AG04449 (cell line): ENCODE measurements at places on chromosomes 11 and 22.

DNA sequence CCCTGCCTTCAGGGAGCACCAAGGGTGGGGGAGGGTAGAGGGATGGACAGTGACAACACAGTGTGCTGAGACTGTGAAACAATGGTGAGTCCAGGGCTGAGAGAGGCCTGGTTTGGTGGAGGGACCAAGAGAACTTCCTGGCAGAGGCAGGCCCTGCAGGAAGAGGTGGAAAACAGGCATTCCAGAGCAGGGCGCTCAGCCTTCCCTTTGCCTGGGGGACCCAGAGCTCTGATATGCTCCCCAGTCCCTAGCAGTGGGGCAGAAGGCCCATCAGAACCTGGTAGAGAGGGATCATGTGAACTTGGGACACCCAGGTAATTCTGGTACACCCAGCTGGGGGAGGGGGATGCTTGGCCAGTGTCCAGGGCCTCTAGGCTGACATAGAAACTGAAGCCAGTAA, 17.2 kb upstream of the UVRAG start:
- no peak for DNase-seq

DNA sequence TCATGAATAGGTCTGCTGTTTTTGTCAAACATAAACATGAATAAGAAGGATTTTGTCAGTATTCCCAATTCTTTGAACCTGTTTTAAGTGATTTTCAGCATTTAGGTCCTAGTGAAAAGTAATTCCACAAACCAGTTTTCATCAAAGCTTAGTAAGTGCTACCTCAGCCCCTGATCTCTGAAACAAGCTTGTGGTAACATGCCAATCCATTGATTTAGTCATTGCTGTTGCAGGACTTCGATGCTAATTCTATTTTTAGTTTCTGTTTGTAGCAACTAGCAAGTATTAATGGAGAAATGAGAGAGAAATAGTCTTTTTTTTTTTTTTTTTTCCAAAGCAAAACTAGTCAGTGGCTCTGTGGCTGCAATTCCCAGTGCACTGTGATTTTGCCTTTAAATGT, 91.4 kb downstream of the JRKL start:
- no peak for DNase-seq

DNA sequence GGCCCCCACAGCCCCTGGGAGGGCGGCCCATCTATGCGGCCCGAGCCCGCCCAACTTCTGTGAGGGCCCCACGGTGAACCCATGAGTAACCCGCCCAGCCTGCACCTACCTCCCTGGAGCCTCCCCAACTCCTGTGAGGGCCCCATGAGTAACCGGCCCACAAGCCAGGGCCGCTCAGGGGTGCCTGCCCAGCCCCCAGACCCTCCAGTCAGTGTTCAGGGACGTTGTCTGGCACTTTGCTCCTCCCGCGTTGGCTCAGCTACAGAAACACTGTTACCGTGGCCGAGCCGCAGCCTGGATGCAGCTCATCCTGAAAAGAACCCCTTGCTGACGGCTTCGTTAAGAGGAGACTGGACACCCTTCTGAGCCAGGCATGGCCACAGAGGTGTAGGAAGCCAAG, 179.6 kb downstream of the BRD1 start:
- DNase-seq, result no peak

GRCh38 chr11:77411137-77411707, 62.7 kb downstream of the PAK1 start:
- no peak for DNase-seq

DNA sequence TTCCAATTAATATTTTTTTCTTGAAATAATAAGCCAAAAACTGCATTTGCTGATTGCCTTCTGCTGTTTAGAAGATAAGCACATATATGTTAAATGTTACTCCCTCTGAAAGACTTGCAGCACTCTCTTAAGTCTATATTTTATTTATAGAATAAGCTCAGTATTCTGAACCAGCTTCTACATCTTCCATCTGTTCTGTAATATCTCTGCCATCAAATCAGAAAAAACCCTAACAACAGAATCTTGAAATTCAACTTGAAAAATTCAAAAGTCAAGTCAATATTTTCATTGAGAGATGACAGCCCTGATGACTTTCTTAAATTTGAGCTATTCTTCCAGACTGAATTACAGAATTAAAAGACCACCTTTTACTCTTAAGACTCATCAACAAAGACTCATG, 247.9 kb downstream of the NELL1 start:
- DNase-seq, result no peak
